Midbrain (tissue), 1 donor: ENCODE measurements at places on chromosomes 7 and 10.

- DNase-seq = peak; percentile 77
Observed at GRCh38 chr7:26090927-26091519, 61.0 kb upstream of the NFE2L3 start.

DNA sequence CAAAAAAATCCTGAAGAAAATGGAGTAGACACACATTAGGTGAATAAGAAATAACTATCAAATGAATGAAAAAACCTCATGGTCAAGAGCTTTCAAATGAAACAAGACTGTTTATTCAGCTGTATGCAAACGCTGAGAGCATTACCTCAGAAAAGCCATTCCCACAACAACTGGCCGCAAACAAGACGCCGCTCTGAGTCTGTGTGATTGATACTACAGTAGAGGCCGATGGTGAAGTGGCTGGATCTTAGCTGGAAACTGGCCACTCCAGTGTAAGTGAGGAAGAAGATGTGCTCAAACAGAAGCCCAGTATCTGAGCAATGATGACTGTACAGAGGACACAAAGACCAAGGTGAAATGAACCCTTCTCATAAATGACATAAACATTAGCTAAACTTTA lies 252.4 kb upstream of the GHITM start:
- DNase-seq = no peak

DNA sequence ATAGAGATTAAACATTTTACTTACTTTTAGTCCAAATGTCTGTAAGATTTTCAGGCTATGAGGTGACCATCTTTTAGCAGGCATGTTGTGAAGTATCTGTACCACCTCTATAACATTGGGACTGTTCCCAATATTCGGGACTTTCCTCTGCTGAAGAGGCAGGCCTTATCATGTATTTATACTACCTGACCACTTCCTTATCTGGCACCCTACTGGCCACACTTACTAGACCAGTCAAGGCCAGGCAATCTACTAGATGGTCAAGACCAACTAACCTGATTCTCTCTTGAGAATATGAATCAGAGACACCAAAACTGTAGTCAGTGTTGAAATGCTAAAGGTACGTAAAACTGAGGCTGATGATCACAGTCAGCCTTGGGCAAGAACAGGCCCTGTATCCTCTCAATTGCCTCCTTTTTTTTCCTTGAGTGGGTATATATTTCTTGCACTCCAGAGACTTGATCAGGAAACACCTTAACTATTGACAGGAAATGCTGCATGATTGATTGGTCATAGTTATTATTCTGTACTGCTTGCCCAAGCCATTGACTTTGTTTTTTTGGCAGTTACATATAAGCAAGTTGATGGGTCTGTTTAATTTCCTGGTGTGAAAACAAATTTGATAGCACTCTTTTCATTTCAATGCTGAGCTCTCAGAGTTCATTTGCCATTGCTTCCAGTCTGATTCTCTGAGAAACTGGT lies 5.2 kb upstream of the PRKAR2B start:
- DNase-seq = no peak

GRCh38 chr7:83439026-83439425 lies 209.9 kb downstream of the SEMA3E start:
- no peak for DNase-seq

DNA sequence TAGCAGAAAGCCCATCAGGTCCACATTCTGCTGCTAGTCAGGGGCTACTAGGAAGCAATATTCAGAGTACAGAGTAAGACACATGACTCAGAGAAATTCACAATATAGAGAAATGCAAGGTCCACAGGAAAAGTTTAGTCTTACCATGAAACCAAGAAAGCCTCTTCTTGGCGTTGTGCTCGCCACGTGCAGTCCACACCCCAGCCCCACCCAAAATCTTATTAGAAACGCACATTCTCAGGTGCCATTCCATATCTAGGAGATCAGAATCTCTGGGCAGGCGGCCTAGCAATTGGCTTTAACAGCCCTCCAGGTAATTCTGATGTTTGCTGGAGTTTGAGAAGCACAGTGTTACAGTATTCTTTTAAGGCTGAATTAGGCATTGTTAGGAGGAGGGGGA lies 15.8 kb upstream of the SAR1A start:
- DNase-seq = no peak

GRCh38 chr7:3836855-3837254 lies 535.8 kb downstream of the SDK1 start:
- DNase-seq = no peak

GRCh38 chr10:88041243-88042159 lies 178.1 kb downstream of the PTEN start:
- no peak for DNase-seq

GRCh38 chr10:74377476-74377875 lies 226.5 kb downstream of the ADK start:
- no peak for DNase-seq

DNA sequence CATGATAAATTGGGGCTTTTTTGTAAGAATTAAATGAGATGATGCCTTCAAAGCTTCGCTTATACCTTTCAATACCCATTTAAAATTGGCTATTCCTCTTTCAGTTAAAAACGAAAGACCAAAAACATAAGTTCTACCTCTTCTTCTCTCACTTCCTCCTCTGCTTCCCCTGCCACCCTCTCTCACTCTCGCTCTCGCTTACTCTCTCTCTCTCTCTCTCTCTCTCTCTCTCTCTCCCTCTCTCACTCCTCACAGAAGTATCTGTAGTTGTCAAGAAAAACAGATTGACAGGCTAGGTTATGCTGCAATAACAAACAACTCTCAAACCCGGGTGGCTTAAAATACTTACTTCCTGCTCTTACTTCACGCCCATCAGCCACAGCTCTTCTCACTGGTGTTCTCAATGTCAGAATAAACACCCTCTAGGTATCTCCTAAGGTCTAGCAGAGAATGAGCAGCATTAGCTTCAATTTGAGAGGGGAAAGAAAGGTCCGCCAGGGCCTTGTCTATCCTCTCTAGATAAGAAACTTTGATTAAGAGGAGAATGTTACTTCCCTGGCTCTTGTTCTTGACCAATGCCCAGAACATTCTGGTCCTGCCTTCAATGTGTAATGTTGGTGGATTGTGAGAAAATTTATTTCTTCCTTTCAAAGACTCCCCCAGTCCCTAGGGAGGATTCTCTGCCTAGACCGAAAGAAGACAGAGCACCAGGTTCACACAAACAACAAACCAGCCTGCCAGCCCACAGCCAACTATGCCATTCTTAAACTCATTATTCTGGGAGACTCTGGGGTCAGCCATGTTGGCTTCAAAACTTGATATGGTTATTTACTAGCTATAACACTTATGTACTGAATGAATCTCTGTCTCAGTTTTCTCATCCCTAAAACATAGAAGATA lies 1028.7 kb downstream of the XPNPEP1 start:
- DNase-seq = no peak

DNA sequence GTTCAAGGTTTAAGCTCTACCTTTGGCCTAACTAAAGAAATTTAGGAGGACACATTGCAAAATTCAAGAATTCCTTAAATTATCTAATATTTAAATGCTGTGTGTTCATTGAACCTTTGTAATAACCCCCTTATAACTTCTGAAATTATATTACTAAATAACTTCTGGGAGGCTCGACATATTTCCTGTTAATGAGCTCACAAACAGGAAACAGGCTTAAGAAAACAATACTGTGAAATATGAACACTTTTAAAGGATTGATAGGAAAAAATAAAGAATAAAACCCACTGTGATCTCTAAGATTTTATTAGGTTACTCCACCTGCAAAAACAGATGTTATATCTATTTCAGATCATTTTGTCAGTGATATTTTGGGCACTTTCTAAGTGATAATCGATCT lies 74.1 kb downstream of the FOXP2 start:
- no peak for DNase-seq

- no peak for DNase-seq
Observed at GRCh38 chr7:7704867-7705266, 13.5 kb downstream of the RPA3 start.

DNA sequence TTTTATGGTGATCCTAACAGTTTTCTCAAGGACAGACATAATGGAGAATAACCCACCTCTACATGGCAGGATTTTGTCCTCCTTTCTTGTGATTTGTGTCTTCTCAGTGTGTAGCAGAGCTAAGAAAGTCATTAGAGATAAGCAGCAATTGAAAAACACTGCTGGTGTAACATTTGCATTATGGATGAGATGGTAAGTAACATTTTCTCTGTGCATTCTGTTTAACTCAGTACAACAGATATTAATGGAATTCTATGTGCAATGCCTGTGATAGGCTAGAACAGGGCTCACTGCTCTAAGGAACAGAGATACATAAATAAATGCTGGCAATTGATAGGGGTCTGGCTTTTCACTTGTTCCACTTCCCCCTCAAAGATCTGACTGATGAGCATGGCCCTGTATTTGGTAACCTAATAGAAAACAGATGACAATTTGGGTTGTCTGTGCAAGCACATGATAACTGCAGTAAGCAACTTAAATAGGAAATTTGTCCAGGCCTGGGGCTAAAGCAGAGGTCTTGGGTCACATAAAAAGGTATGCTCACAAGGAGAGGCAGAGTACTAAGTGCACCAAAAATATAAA lies 560.3 kb upstream of the POM121L12 start:
- DNase-seq = no peak

- DNase-seq = no peak
Observed at GRCh38 chr10:29977171-29977570, 82.2 kb downstream of the JCAD start.

DNA sequence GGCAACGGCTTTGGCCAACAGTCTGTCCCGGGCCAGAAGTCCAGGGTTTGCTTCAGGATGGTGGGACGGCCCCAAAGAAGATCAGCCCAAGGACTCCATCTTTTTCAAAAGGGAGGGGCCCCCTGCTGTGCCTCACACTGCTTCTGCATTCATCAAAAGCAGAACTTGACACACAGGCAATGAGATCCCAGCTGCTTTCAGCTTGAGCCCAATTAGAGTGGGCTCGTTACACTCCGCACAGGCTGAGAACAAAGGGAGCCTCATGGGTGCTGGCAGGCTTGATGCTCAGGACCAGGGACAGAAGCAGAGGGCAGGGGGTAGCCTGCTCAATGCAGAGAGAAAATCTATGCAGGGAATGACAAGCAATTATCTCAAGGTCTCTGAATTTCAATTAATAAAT lies 45.5 kb downstream of the VOPP1 start:
- peak; percentile 60 for DNase-seq

GRCh38 chr7:44257618-44258422 lies 57.0 kb downstream of the YKT6 start:
- DNase-seq = no peak

DNA sequence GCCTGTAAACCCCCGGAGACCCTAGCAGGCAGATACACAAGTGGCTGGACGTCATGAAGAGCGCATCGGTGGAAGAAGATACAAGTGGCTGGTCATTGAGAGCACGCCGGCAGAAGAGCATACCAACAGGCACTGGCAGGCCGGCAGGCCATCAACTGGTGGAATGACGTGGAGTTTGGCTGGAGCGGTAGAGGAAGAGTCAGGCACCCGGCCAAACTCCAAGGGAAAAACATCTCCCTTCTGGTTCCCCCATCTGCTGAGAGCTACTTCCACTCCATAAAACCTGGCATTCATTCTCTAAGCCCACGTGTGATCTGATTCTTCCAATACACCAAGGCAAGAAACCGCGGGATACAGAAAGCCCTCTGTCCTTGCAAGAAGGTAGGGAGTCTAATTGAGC lies 113.4 kb upstream of the NPSR1 start:
- DNase-seq = no peak

DNA sequence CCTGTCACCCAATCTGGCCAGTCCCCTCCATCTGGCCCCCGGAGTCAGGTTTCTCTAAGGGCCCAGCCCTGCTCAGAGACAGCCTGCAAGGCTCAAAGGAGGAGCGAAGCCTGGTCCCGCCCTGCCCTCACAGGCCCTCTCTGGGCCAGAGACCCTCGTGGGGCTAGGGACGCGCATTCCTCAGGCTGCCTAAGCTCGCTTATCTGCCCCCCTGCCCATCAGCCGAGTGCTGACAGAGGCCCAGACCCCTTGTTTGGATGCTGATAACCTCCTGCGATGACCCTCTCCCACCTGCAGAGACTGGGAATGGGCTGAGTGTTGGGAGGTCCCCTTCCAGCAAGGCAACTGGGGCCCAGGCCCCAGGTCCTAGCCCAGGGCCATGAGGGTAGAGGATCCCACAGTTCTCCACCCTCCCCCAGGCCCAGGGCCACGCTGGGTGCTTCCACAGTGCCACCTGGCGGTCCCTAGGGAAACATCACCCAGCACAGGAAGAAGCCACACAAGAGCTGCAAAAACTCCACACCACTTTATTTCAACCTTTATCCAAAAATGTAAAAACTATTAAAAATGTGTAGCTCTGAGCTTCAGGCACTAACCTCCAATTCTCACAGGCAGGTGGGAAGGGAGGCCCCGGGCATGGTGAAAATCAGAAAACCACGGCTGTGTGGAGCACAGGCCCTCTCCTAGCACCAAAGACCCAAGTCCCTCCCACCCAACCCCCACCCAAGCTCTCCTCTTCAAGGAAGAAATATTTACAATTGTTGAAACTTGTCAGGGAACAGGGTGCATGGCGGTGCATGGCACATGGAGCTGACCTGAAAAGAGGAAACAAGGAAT lies 2.2 kb downstream of the NPM3 start:
- DNase-seq = peak; percentile 65

DNA sequence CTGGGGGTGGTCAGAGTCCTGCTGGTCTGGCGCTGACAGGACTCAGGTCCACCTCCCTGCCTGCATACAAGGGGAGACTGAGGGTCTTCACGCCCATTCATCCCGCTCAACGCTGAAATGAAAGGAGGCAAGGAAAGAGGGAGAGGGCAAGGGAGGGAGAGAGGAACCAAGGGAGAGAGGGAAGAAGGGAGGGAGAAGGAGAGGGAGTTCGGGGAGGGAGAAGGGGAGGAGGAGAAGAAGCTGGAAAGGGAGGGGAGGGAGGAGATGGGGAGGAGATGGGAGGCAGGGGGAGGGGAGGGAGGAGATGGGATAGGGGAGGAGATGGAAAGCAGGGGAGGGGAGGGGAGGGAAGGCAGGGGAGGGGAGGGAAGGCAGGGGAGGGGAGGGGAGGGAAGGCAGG lies 69.4 kb upstream of the INPP5A start:
- no peak for DNase-seq

- no peak for DNase-seq
Observed at GRCh38 chr7:4345004-4345403, 337.1 kb upstream of the FOXK1 start.

GRCh38 chr10:80966326-80966986 lies 428.8 kb downstream of the SH2D4B start:
- DNase-seq = no peak

DNA sequence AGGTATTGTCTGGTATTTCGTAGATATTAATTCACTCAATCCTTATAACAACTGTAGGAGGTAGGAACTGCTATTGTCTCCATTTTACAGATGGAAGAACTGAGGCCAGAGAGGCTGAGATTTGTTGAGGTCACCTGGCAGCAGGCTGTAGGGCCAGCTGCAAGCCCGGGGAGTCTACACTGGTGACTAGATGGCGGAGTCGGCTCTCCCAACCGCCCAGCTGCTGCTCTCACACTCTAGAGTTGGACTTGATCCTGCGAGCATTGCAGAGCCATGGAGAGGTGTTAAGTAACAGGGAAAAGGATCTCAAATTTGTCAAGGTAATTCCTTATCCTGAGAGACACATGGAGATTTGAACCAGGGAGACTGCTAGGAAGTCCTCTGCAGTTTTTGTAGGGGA lies 124.1 kb downstream of the CAMK1D start:
- no peak for DNase-seq
